ENCODE measurements at places on chromosomes 7 and 10.

GRCh38 chr7:1383398-1384112, 75.7 kb downstream of the MICALL2 start:
- H3K4me1 ChIP-seq, result no peaks in the 10 kb centered on the region
- no peak for DNase-seq
- H3K4me3 ChIP-seq, result no peak overlapping the region

- no peaks in the 10 kb centered on the region for H3K4me1 ChIP-seq
- no peak overlapping the region for H3K4me3 ChIP-seq
- no peaks in the 10 kb centered on the region for H3K27me3 ChIP-seq
- DNase-seq, result no peak
- H3K27ac ChIP-seq, result no peak overlapping the region
Observed at GRCh38 chr7:116998567-116999175, 45.4 kb downstream of the ST7 start.

DNA sequence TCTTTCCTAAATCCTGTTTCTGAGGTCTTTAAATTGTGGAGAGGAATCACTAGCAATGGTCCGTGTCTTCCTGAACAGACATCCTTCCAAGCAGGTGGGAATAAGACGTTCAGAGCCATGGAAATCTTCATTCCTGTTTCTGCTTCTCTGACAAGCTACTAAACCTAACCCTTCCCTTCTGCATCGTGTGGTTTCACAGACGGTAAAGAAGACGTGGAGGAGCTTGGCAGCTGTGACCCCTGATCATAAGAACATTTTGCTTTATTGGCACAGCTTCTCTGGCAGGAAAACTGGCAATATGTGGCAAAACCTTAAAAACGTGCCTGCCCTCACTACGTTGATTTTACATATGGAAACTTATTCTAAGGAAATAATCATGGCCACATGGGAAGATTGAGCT, 63.0 kb upstream of the LOXL4 start:
- H3K27me3 ChIP-seq, result no peaks in the 10 kb centered on the region
- DNase-seq, result no peak
- no peak overlapping the region for H3K4me3 ChIP-seq
- H3K36me3 ChIP-seq, result no peaks in the 10 kb centered on the region

GRCh38 chr10:129870961-129871621, 93.0 kb downstream of the EBF3 start:
- peaks cover 8% of the 10 kb centered on the region for H3K4me1 ChIP-seq
- no peak overlapping the region for H3K4me3 ChIP-seq
- DNase-seq, result peak; percentile 87
- no peak overlapping the region for H3K27ac ChIP-seq
- H3K27me3 ChIP-seq, result no peaks in the 10 kb centered on the region

DNA sequence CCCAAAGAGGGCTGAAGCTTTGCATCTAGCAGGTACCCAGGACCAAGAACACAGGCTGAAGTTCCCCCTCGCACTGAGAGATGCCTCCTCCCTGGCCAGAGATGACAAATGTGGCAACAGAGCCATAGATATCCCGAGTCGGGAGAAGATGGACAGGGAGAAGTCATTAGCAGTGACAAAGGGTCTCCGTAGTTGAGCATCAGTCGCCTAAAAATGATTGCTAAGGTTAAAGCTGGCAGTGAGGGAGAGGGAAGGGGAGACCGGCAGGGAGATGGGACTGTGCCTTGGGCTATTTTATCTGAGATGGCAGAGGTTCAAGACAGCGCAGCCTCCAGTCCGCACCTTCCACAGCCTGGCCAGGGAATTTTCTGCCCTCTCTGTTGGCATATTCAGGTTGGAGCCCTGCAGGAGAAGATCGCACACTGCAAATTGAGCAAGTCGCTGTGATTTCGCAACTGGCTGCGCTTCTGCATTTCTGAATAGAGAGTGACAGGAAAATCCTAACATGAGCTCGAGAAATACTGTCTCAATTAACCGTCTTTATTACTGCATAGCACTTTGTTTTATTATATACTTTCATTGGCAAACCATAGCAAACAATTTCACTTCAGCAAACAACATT, 238.9 kb upstream of the GPR26 start:
- H3K27me3 ChIP-seq, result peaks cover 15% of the 10 kb centered on the region
- no peaks in the 10 kb centered on the region for H3K4me1 ChIP-seq
- no peak for DNase-seq

GRCh38 chr10:123798856-123799255, 92.8 kb downstream of the CPXM2 start:
- no peak overlapping the region for H3K27ac ChIP-seq
- H3K4me3 ChIP-seq, result no peak overlapping the region
- no peaks in the 10 kb centered on the region for H3K27me3 ChIP-seq
- no peaks in the 10 kb centered on the region for H3K36me3 ChIP-seq

DNA sequence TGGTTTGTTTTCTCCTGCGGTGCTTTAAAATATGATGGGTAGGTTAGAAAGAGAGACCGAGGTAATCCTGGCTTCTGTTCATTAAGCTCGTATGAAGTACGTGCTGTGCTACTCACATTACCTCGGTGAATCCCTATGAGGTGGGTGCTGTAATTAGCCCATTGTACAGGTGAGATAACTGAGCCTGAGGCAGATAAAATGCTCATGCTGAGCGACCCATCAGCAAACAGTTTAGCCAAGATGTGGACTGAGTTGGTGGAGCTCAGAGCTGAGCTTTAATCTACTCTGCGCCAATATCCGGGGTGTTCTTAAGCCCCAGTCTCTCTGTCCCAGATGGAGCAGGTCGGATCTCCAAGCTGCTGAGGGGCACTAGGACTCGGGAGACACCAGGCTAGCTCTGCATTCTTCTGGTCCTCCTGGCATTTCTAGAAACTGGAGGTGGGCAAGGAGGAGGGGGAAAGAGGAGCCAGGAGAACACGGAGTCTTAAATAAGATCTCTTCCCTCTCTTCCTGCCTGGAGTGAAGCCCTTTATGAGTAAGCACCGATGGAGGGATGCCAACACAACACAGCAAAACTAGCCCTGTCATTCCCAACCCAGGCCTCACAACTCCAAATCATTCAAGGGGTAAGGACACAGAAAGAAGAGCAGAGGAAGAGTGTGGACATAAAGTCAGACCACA, 458.5 kb downstream of the KCNMA1 start:
- H3K36me3 ChIP-seq, result no peaks in the 10 kb centered on the region
- no peaks in the 10 kb centered on the region for H3K4me1 ChIP-seq
- peaks cover 2% of the 10 kb centered on the region for H3K27me3 ChIP-seq
- peak; percentile 70 for DNase-seq

DNA sequence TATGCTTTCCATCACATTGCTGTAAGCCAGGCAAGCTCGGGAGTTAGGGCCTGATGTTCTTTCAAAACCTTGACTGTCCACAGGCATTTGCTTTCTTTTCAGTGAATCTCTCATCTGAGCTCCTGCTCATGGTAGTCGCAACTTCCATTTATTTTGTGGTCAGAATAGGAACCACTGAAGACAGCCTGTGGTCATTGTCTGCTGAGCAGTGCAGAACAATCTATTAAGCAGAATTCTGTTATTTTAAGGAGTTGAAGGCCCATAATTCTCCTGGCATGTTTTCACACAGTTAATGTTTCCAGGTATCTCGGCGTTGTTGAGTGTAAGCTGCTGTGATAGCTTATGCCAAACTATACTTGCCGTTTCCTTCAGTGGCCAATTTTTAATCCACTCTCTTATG, 491.1 kb upstream of the AKR1E2 start:
- H3K36me3 ChIP-seq, result no peaks in the 10 kb centered on the region
- peaks cover 13% of the 10 kb centered on the region for H3K4me1 ChIP-seq

All from lung (tissue), 17 donors.